Daoy (cell line): ENCODE measurements at places on chromosomes 5 and 9. TPM values are rescaled to one million over a fixed set of nuclear protein-coding genes. Genes with fewer than 3 reads are reported as not detected.

DNA sequence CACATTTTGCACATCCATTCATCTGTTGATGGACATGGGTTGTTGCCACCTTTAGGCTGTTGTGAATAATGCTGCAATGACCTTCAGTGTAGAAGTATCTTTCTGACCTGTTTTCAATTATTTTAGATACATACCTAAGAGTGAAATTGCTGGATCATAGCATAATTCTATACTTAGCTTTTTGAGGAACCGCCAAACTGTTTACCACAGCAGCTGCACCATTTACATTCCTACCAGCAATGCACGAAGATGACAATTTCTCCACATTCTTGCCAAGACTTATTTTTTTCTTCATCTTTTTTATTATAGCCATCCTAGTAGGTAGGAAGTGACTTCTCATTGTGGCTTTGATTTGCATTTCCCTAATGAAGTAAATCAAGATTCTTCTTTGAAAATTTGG, 36.5 kb upstream of the ASTN2 start:
- DNase-seq = no peak

DNA sequence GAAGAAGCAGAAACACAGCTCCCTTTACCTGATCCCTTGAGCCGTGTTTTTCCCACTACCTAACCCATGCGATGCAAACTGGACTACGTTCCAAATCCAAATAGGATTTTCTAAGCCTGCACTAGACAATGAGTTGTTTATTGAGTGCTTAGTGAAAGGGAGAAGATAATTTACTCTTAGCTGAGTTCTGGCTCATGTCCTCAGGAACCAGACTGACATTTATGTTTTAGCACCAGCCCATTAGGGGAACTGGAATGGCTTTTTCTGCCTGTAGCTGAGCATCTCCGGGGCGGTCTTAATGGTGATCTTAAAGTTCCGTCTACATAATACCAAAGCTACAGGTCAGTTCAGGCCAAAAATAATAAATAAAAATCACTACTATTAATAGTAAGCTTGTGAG, 81.5 kb downstream of the SH3TC2 start:
- no peak for DNase-seq

- no peak for DNase-seq
These were observed 15.2 kb downstream of the FNBP1 start for GRCh38 chr9:130027533-130028365.

- no peak for DNase-seq
These were observed 31.6 kb upstream of the ACOT12 start for GRCh38 chr5:81425569-81425968.

- DNase-seq = no peak
These were observed 58.3 kb upstream of the MOCS2 start for GRCh38 chr5:53167836-53168235.

The TRAF1 gene
- total RNA-seq = 8.1 and 11.6 TPM in 2 replicates

The PIP5K1B gene
- 0.09 and 0.57 TPM in 2 replicates for total RNA-seq

The LRRC14B gene
- not detected in 2 replicates for total RNA-seq

The CFAP90 gene
- total RNA-seq = 0.18 TPM in 1 of 2 replicates, not detected in the other
